ENCODE measurements at places on chromosomes 7 and 10.

DNA sequence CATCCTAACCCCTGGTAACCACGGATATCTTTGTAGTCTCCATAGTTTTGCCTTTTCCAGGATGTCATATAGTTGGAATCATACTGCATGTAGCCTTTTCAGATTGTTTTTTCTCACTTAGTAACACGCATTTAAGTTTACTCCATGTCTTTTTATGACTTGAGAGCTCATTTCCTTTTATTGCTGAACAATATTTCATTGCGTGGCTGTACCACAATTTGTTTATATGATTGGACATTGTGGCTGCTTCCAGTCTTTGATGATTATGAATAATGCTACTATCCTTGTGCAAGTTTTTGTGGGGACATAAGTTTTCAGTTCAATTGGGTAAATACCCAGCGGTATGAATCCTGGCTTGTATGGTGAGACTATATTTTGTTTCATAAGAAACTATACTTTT, 60.8 kb downstream of the AOAH start:
- DNase-seq = no peak

- DNase-seq = no peak
Observed at GRCh38 chr7:79281426-79281825, 172.0 kb downstream of the MAGI2 start.

DNA sequence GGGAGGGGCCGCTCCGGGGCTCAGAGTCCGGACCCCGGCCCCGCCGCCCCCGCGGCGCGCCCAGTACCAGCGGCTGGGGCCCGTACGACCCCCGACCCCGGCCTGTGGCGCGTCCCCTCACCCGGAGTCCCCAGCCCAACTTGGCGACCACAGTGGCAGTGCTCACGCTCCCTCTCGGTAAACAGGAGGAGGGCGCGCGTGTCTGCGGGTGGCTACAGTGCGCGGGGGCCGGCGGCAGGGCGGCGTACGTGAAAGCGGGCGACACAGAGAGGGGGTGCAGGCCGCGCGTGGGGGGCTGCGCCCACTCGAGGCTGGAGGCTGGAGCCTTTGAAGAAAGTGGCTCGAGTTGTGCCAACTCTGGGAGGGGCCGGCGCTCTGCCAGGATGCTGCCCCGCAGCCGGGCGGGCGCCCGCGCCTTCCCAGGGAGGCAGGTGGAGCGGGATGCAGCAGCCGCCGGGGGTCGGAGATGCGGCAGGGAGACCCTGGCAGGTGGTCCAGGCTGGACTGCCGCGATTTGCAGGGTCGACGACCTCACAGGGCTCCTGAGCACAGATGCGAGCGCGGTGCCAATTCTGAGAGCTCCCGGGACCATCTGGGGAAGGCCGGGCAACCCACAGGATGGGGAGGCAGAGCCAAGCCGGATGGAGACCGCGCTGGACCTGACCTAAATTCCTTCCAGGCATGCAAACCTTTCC, 655 bp downstream of the PTPRE start:
- no peak for DNase-seq

- no peak for DNase-seq
Observed at GRCh38 chr10:132944510-132944909, 2.1 kb upstream of the CFAP46 start.

- DNase-seq = no peak
Observed at GRCh38 chr10:35511647-35512046, 93.5 kb upstream of the GJD4 start.

GRCh38 chr10:11204351-11204942, 186.8 kb downstream of the CELF2 start:
- no peak for DNase-seq

GRCh38 chr10:32471232-32471631, 25.3 kb downstream of the CCDC7 start:
- DNase-seq = no peak

DNA sequence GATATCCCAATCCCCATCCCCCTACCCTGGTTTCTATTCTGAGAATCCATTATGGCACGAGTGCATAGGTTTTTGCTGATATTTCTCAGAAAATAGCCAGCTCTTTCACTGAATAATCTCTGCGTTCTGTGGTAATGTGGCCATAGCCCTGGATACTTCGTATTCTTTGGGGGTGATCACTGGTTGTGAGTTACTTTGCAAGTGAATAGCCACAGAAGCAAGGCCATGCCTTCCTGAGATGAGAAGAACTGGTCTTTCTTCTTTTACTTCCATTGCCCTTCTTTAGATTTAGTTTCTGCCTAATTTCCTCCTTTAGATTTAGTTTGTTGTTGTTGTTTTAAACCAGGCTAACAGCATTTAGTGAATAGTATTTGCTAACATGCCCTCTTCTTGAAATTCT, 323.4 kb downstream of the CDC14C start:
- DNase-seq = no peak

DNA sequence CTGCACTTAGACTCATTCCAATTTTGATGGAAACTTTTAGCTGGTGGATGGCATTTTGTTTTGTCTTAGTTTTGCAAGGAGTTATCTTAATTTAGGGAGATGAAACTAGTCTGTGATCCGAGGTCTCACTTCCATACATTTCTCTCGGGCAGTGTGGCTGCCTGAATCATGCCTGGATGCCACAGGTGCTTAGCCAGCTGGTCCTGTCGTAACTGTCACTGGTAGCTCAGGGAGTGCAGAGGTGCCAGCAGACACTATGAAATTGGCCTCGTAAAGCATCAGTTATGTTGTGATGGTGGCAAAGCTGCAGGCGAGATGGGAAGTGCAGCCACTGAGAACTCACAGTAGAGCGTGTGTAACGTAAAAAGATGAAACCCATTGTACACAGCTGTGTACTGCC, 74.9 kb downstream of the EGFR start:
- no peak for DNase-seq

DNA sequence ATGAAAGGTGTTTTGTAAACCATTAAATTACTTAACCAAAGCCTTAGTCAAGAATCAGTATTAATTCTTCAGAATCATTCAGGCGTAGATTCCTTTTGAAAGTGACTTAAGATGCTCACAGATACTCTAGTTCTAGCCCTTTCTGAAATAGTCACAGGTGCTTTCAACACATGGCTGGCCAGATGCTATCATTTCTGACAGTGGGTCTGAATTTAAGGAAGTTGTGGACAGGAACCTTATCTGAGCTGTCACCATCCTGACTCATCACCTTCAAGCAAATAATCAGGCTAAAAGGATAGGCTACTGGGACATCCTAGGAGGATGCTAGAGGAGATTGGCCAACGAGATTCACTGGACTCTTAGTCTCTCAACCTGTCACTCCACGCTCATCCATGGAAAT, 501.5 kb downstream of the LRMDA start:
- DNase-seq = no peak

DNA sequence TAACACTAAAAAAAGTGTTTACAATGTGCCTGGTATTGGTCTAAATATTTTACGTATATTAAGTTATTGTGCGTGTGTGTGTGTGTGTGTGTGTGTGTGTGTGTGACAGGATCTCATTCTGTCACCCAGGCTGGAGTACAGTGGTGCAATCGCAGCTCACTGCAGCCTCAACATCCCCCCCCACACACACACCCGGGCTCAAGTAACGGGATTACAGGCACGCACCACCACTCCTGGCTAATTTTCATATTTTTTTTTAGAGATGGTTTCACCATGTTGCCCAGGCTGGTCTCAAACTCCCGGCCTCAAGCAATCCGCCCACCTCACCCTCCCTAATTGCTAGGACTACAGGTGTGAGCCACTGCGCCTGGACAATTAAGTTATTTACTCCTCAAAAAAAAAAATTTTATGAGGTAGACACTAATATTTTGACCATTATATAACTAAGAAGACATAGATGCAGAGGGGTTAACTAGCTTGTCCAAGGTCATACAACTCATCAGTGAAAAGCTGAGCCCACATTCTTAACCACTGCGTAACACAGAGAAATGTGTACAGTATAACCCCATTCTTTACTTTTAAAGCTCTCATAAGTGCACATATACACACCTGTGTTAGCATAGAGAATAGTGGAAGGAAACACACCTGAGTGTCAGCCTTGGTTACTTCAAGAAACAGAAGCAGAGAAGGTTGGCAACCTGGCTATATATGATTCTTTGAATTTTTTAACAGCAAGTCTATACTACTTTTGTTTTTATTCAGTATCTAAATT, 35.0 kb downstream of the DNAJC12 start:
- DNase-seq = no peak

DNA sequence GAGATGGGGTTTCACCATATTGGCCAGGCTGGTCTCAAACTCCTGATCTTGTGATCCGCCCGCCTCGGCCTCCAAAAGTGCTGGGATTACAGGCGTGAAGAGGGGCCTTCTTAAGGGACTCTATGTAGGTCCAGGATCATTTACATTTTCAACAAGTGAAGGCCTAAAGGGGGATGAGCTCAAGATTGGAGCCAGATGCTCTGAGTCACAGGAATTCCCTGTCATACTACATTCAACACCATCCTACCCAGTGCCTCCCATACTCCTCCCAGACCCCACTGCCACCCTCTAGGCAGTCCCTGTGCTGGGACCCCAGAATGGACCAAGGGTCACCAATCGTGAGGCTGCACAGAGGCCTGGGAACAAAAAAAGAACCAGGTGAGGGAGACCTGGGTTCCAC, 29.9 kb downstream of the CYTH3 start:
- no peak for DNase-seq

DNA sequence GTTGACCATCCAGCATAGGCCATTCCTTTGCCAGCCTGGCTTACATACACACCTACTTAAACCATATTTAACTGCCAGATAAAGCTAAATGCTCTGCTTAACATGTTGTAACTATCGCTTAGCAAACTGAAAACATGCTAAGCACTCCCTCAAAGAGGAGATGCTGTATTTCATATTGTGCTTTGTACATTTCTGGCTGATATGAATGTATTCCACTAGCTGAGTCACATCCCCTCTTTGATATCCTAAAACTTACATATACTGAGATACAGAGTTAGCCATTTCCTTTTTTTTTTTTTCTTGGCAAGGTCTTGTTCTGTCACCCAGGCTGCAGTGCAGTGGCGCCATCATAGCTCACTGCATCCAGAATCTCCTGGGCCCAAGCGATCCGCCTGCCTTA, 99.4 kb downstream of the TPST1 start:
- no peak for DNase-seq

GRCh38 chr10:48700493-48700892, 15.8 kb downstream of the WDFY4 start:
- DNase-seq = no peak

DNA sequence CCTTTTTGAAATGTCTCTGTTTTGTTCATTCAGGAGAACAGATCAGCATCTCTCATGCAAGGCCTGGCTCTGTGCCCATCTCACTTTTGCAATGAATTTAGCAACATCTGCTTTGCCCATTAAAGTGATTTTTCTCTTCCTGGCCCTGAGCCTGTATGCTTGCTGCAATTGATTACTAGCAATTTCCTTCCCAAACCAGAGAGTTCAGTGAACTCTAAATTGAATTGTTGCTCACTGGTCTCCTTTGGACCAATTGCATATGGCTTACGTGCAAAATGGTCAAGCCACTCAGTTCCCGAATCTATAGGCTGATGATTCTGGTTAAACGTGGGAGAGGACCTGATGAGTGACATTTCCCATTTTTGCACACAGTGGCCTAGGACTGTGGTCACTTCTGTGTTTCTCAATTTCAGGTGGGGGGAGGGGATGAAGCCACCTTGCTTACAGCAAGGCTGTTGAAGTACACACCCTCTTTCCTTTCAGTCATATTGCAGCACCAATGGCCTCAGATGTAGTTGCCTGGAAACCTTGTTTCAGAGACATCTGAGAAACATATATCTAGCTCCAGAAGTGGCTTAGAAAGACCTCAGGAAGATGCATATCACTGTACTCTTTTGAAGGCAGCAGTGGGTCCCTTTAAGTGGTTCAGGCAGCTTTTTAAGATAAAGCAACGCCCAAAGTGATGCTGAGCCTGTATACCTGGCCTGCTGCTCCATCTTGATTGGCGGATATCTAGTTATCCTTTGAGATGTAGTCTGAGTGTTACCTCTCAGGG, 201.4 kb downstream of the PTEN start:
- DNase-seq = peak; percentile 25

GRCh38 chr7:89809291-89809690, 345.0 kb upstream of the STEAP1 start:
- no peak for DNase-seq

DNA sequence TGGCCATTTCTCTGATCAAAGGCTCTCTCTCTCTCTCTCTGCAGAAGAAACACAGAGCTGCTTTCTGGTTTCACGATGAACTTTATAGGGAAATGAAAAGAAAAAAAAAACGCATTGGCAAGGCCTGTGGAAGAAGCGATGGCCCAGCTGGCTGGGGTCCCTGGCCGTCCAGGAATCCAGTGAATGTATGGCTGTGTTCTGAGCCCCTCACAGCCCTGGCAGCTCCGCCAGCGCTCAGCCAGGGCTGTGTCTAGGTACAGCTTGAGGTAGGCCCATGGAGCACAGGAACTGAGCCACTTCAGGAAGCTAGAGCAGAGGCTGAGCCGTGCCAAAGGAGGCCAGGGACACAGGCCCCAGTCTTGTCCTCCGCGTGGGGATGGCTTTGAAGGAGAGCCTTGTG, 13.1 kb upstream of the UCMA start:
- no peak for DNase-seq

GRCh38 chr10:88012641-88013040, 149.2 kb downstream of the PTEN start:
- no peak for DNase-seq

DNA sequence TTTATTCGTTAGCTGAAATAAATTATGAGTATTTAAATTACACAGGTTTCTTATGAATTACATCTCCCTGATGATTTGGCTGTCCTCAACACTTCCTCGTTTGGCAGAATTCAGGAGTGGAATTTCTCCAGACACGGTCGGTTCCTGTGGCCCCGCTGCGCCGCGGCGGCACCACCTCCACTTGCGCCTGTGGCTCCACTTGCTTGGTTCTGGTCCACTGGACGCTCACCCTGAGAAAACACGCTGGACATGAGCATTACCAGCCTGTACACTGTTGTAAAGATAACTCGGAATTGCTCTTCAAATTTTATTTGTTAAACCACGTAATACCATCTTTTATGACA, 85.3 kb downstream of the ZNF33B start:
- no peak for DNase-seq

GRCh38 chr7:142901426-142902259, 16.1 kb upstream of the TRPV6 start:
- no peak for DNase-seq
